ENCODE measurements at places on chromosomes 12 and 14.

DNA sequence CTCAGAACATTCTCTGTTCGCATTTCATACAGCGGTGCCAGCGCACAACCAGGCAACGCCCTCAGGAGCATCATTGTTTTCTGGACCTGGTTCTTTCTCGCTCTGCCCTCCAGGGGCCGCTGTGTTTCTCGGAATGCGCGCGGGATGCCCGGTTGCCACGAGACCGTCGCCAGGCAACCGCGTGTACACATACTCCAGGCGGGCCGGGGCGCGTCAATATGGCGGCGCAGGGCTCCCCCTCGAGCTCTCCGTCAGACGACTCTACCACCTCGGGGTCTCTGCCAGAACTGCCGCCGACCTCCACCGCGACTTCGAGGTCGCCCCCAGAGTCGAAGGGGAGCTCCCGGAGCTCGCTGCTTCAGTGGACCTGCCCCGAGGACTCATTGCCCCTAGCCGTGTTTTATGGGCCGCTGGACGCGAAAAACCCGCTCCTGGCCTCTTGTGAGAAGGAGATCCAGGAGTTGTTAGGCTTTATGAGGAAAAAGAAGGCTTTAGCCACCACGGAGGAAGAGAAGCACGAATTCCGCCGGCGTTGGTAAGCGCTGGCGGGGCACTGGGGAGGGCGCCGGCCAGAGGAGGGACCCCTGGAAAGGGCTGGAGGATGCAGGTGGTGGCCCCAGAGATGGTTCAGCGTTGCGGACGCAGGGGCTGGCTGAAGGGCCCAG is at the start of gene CFAP54:
TSS of gene CFAP54 (plus strand) at position 186 of the 665 bp plus-strand sequence. CDS start at position 219, 33 bp downstream.
- DNase-seq = peak; percentile 77

DNA sequence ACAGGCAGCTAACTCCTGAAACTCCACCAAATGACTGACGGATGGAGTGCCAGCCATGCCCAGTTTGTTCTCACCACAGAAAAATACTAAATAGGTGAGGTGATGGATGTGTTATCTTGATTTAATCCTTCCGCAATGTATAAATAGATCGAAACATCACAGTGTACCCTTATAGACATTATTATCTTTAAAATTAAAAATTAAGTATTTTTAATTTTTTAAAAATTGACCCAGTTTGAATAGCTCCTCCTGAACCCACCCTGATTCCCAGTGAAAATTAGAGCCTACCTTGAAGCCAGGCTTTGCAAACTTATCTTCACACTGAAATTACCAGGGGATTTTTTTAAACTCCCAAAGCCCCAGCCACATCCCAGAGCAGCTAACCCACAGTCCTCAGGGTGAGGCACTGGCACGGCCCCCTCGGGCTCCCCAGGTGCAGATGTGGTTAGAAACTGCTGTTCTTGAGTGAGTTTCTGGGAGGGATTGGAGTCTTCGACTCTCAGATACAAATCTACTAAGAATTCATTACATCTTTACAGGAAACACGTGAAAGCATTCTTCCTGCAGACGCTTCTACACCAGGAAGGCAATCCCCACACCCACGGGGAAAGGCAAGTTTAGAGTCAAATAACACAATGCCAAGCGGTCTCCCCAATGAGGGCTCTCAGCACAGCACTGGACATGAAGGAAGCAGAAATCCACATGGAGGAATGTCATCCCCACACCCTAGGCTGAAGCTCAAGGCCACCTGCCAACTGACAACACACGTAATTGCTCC is 126.4 kb downstream of the RIMBP2 start:
- DNase-seq = no peak

DNA sequence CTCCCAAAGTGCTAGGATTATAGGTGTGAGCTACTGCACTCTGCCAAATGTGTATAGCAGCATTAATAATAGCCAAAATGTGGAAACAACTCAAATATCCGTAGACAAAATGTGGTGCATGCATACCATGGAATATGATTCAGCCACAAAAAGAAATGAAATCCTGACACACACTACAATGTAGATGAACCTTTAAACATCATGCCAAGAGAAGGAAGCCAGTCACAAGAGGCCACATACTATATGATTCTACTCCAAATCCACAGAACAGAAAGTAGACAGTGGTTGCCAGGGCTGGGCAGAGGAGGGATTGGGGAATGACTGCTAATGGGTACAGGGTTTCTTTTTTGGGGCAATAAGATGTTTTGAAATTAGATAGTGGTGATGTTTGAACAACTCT is 7.7 kb upstream of the TMED2 start:
- no peak for DNase-seq

DNA sequence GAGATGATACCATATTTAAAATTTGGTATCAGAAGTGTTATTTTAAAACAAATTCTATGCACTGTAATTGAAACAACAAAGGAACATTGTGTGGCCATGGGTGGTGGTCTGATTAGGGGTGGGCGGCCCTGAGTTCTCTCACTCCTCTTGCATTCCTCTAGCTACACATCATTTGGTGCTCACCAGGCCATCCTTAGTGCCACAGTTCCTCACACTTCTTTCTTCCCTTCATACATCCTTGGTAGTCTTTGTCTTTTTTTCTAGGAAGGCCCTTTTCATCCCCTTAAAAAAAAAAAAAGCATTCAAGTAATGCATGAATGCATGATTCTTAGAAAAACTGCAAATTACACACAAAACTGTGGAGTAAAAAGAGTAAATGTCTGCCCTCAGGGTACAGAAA is 2.4 kb upstream of the MANSC4 start:
- no peak for DNase-seq

- DNase-seq = no peak
Observed at GRCh38 chr12:24778486-24779304, 170.2 kb downstream of the BCAT1 start.

DNA sequence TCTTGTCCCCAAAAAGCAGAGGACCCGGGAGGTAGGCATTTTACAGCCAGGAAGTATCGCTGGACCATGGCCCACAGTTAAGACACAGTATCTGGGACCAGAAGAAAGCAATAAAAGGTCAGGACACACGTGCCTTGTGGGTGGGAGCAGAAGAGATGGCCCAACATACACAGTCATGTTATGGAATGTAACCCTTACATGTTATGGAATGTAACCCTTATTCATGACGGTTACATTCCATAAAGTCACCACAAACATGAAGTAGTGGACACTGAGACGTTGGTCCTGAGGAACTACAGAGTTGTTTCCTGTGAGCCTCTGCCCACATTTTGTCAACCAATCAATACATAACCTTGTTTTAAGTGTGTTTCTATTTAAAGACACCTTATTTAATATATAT is 285.6 kb upstream of the FKBP4 start:
- DNase-seq = no peak

DNA sequence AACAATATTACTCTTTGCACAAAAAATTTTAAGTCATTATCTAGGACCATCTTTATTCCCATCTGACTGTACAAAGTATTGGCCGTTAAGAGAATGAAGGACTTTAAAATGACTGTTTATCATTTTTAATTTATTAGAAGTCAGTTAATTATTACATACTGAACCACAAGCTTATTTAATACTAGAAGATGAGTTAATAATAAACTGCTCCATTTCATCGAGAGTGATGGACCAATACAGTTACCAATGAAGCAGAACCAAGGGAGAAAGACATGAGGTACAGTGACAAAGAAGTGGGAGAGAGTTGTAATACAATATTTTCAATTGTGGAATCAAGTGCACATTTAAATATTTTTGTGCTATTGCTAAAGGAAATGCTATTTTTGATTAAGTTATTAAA is 83.3 kb downstream of the PTPRO start:
- DNase-seq = no peak

- DNase-seq = no peak
Observed at GRCh38 chr14:102078831-102079699, 7.8 kb downstream of the HSP90AA1 start.

DNA sequence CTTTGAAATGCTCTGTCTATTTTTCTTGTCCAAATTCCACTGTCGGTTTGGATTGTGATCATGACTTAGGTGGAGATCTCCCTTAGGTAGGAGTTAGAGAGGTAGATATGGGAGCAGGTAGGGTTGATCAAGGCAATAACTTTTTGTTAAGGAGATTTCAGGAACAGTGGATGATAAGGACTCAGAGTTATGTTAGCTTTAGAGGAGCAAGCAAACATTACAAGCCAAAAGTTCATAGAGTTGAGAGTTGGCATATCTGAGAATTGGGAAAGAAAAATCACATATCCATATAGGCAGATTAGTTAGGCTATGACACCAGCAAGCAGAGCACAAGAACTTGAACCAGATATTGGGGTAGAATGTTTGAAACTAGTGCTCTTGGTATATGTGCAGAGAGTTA is 43.1 kb upstream of the C12orf75 start:
- no peak for DNase-seq

- no peak for DNase-seq
Observed at GRCh38 chr14:57403521-57403864, 13.1 kb downstream of the NAA30 start.

DNA sequence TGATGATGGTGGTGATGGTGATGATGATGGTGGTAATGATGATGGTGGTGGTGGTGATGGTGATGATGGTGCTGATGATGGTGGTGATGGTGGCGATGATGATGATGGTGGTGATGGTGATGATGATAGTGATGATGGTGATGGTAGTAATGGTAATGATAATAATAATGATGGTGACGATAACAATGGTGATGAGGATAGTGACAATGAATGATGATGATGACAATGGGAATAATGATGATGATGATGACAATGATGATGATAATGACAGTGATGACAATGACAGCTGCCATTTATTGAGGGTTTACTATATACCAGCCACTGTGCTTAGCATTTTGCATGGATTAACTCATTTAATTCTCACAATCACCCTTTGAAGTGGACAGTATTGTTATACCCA is 94.6 kb downstream of the SRRM4 start:
- no peak for DNase-seq

- DNase-seq = peak; percentile 62
Observed at GRCh38 chr12:57216014-57216911, at the start of gene NXPH4. NXPH4 (plus strand) TSS chr12:57216794; CDS start chr12:57216970, 176 bp downstream.

DNA sequence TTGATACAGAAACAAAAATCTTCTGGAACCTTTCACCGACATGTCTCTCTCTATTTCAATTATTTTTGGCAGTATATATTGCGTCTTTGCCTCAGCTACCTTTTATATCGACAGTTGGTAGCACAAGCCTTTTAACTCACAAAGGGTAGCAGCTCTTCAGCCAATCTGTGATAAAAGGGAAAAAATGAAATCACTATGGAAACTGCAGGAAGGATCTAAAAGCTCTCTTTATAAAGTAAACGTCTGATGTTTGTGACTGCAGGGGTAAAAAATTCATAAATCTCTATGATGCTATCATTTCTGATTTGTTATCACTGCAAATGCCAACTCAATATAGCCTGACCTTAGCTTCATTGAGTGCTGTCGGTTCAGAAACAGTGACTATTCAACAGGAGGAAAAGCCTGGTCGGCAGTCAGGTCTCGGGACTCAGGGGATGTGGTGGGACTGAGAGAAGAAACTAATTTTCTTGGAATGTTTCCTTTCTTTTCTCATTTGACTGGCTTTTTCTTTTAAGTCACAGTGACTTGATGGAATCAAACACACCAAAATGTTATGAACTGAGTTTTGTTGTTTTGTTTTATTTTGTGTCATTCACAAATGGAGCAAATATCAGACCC is 5.9 kb upstream of the RMST start:
- DNase-seq = no peak

DNA sequence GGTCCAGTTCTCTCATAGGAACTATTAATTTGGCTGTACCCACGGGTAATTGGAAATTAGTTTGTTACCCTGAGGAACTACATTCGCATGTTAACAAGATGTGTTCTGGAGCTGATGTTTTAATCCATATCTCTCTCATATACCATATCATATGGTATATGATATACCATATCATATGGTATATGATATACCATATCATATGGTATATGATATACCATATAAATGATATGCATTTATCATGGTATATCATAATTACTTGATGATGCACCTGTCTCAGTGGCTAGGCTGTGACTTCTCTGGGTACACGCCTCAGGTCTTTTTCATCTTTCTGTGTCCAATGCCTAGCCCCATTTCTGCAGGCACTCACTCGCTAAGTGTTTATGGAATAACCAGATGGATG is 13.0 kb downstream of the KCNK10 start:
- no peak for DNase-seq

GRCh38 chr14:96902004-96902403 is 104.8 kb downstream of the VRK1 start:
- no peak for DNase-seq

- peak; percentile 79 for DNase-seq
Observed at GRCh38 chr12:1634590-1635191, 5.7 kb downstream of the WNT5B start.

GRCh38 chr14:24436355-24437019 is 6.1 kb downstream of the SDR39U1 start:
- DNase-seq = no peak

GRCh38 chr12:115213538-115214016 is 529.6 kb upstream of the TBX3 start:
- DNase-seq = no peak

Measured in GM19239 (cell line).